ENCODE measurements at places on chromosomes 13 and 19.

GRCh38 chr19:27774827-27775226 is 1438.1 kb downstream of the UQCRFS1 start:
- no peak for DNase-seq

DNA sequence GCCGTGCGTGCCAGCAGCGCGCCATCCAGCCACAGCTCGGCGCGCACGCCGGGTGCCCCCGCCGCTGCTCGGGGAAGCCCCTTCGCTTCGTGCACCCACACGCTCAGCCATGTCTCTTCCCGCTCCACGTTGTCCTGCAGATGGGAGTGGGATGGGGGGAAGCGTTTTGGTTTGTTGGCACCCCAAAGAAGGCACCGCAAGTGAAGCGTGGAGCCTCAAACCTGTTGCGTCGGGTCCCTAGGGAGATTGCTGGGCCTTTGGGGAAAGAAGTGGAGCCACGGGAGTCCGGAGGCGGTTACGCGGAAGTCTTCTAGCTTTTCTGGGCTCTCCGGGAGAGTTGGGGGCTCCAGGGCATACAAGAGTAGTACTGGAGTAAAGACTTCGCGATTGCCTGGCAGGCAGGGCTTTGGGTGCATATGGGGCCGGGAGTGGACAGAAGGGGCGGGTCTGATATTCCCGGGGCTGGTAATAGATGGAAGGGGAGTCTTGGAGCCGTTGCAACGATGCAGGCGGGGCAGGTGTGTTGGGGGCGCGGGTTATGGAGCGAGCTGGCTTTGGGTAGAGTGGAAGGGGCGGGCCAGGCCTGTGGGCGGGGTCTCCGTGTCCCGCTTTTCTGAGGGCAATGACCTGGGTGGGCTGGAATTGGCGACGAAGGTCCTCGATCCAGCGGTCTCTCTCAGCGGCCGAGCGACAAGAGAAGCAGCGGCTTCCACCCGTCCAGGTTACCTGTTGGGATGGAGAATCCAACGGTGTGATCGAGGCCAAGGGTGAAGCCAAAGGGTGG is 6.5 kb downstream of the RASAL3 start:
- no peak for DNase-seq

DNA sequence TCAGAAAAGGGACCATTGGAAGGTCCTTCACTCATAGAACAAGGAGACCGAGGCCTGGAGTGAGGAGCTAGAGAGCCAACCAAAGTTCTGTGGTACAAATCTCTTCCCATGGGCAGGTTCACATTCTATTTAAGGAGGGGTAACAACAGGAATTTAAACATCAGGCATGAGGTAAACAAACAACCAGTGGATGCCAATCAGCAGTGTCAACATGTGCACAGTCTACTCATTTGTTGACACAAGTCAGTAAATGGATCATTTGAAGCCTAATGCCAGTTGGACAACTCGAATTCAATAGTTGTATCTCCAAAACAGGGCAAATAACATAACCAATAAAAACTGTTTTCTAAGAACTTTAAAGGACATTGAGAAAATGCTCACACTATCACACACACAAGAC is 6.3 kb upstream of the DOCK9 start:
- DNase-seq = no peak

DNA sequence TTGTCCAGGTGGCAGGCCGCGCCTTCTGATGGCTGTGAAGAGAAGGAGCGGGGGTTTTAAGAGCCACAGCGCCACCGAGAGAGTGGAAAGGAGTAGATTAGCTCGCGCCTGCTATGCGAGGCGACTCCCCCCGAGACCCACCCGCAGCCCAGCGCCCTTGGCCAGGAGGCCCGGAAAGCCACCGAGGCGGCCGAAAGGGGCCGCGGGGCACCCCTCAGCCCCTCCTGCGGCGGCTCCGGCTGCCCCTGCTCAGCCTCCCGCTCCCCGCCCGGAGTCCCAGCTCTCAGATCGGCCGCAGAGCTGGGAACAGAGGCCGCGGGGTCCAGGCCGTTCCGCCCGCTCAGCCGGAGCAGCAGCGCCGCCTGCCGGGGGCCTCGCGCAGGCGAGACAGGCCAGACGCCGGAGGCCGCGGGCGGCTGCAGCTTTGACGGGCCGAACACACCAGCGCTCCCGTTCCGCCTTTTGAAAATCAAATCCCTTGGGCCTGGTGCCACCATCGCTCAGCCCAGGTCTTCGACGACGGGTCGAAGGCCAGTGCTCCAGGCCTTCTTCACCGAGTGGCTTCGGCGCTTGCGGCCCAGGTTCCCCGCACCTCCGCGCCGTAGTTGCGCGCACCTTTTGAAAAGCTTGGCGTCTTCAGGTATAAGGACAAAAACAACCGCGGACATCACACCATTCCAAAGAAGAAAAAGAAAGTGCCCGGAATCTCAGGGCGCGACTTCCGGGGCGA is 15.3 kb downstream of the CDX2 start:
- DNase-seq = peak; percentile 37

Data from Peyer's patch (tissue), 4 donors.